ENCODE measurements at places on chromosomes 5 and 9.

- no peak for DNase-seq
These were observed 18.3 kb downstream of the PDGFRB start for GRCh38 chr5:150137168-150137957.

DNA sequence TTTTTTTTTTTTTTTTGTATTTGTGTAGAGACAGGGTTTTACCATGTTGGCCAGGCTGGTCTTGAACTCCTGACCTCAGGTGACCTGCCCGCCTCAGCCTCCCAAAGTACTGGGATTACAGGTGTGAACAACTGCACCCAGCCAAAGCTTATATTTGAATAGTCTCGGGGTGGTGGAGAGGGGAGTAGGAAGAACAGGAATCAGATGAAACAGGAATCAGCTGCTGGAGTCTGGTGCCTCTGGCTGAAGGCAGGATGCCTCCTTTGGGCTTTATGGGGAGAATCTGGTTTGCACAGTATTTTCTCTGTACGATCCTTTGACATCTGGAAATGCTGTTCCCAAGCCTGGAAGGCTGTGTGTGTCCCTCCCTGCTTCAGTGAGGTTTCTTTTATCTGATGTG lies 10.9 kb downstream of the C5orf52 start:
- DNase-seq, result no peak

DNA sequence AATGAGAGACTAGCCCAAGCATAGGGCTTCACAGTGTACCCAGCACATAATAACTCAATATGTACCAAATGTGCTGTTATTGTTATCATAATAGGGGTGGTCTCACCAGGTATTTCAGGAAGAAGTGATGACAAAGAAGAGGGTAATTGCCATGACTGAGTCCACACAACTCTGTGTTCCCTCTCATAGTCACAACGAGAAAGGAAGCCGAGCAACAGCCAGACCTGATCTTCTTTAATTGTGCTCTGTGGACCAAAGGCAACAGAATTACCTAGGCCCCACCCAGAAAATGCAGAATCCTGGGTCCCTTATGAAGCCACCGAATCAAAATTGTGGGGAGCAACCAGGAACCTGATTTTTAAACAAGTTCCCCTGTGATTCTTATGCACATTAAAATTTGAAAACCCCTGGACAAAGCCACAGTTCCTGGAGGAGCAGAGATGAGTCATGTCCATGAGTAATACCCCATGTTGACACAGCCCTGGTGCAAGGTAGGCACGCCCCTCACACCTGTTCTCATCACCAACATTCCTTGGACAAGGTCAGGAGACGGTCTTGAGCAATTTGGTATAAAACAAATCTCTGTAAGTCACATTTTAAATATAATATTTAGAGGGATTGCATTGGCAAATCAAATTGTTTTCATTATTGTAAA lies 5.2 kb downstream of the FGF1 start:
- DNase-seq, result no peak

- no peak for DNase-seq
These were observed 80.6 kb downstream of the FBXO4 start for GRCh38 chr5:42005561-42006153.

GRCh38 chr5:173328844-173329490 lies 753 bp upstream of the STC2 start:
- no peak for DNase-seq

DNA sequence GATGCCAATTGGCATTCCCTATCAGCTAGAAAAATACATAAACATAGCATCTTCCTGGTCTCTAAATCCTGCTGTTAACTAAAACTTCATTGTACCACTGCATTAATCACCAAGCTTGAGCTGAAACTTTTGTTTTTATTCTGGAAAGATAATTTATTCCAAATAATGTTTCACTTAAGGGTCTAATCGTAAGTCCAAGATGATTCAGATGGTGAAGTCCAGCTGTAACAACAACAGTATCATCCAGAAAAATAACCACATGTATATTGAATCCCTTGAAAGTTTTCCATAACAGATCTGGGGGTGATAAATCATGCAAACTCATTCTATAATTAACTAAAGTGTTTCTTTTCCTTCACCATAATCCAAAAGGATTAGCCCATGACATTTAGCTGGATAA lies 23.9 kb downstream of the RORB start:
- no peak for DNase-seq

GRCh38 chr5:29897916-29898315 lies 1295.6 kb upstream of the CDH6 start:
- no peak for DNase-seq

GRCh38 chr9:118595719-118596305 lies 773.4 kb downstream of the BRINP1 start:
- DNase-seq, result no peak

DNA sequence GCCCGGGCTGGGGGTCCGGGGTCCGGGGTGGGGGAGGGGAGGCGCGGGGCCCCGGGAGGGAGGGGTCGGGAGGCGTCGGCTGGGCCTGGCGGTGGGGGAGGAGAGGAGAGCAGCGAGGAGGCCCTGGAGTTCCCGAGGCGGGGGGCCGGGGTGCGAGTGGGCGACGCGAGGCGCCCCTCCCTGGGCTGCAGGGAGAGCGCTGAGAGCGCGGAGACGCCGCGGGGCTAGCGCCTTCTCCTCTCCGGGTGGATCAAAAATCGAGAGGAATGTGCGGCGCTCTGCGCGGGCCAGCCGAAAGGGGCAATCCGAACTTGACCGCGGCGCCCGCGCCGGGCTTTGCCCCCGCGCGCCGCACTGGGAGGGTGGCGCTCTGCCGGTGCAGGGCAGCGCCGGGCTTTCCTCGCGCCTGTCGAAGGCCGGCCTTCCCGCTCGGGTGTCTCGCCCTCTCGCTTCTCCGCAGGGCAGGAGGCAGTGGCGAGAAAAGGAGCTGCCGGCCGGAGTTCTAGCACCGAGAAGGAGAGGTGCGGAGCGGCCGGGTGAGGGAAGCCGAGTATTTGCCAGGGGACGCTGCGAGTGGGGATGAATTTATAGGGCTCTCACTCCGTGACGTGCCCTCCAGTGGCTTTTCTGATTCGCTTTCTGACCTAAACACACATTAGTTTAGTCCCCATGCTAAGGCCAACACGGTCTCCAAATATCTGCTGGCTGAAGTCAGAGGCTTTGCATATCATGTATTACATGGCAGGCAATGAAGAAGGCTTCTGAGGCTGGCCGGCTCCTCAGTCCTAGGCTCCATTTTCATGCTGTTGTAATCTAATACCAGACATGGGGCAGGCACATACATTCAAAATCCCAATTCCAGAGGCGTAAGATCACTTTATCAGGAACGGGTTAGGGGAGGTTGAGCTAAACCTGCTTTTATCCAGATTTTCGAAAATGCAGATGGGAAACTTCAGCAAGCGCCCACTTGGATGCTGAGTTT lies 503 bp upstream of the GDNF start:
- no peak for DNase-seq

DNA sequence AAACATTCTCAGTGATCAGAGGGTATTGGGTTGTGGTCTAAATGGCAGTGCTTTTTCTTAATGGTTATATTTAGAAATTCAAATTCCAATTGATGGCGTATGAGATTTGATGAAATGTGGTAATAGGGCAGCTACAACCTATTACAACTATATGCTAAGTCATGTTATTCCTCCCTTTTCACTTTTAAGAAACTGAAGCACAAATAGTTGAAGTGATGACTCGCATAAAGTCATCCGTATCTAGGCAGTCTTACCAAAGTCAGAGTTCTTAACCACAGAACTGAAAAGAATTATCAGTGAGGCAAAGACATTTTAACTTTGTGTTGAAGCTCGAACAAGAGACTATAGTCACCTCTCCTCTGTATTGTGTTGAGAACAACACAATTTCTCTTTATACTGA lies 28.2 kb downstream of the C9orf152 start:
- no peak for DNase-seq

DNA sequence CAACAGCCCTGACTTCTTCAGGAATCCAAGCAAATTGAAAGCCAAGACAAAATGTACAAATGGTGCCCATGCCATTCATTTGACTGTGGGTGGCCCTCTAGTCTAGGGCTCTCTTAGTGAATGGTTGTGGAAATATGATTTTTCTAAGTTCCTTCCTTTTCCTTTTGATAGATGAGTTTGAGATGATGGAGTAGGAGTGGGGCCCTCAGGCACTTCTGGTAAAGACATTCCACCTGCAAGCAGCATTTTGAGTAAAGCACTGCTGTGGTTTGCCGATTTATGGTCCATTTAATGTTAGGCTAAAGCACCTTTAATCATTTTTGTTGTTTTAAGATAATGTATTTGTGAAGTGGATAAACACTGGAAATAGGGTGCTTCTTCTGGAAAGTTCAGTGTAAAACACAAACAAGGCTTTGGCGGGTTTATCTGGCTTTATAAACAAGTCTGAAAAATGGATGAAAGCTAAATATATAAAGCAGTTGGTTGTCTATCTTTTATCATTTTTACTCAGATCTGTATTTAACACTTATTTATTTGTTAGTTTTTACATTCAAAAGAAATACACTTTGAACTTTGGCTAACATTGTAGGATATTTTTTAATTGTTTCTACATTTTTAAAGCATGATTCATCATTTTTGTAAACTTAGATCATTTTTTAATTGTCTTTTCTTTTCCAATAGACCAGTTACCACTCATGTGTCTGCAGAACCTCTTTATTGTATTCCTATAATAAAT lies 213.5 kb downstream of the PJA2 start:
- DNase-seq, result no peak

Measured in cortex of kidney (tissue), 1 donor.